A549 treated with GW870086 at 1 μM for 4 hours (cell line): ENCODE measurements at places on chromosomes 16 and 17. TPM values are rescaled to one million over a fixed set of nuclear protein-coding genes. Genes with fewer than 3 reads are reported as not detected.

NDUFAF8 gene
- total RNA-seq, result 130 to 222 TPM (median 202 TPM) in 5 replicates

PPP1R27 gene
- total RNA-seq, result 0.19 to 0.47 TPM (median 0.24 TPM) in 4 of 5 replicates, not detected in the other

PRR15L gene
- total RNA-seq, result 0.81 to 1.1 TPM (median 0.92 TPM) in 5 replicates

GRIN2A gene
- 0.02 TPM in 3 of 5 replicates, not detected in the others for total RNA-seq

EPN3 gene
- 0.17 to 0.78 TPM (median 0.23 TPM) in 5 replicates for total RNA-seq

ELP5 gene
- total RNA-seq, result 124 to 134 TPM (median 126 TPM) in 5 replicates

FLII gene
- total RNA-seq, result 214 to 246 TPM (median 235 TPM) in 5 replicates

PIK3R5 gene
- total RNA-seq, result 0.08 TPM in 1 of 5 replicates, not detected in the others

MYL4 gene
- 0.16 TPM in 1 of 5 replicates, not detected in the others for total RNA-seq

TTLL6 gene
- 0.74 to 1.3 TPM (median 0.95 TPM) in 5 replicates for total RNA-seq

ARHGAP44 gene
- total RNA-seq, result 2.3 to 2.8 TPM (median 2.4 TPM) in 5 replicates

GP1BA gene
- total RNA-seq, result not detected in 5 replicates

TEKT3 gene
- 0.35 TPM in 1 of 5 replicates, not detected in the others for total RNA-seq
